M059J (cell line): ENCODE measurements at places on chromosomes 7 and 10.

GRCh38 chr10:45463244-45464116 is 89.5 kb downstream of the ALOX5 start:
- no peak for DNase-seq

DNA sequence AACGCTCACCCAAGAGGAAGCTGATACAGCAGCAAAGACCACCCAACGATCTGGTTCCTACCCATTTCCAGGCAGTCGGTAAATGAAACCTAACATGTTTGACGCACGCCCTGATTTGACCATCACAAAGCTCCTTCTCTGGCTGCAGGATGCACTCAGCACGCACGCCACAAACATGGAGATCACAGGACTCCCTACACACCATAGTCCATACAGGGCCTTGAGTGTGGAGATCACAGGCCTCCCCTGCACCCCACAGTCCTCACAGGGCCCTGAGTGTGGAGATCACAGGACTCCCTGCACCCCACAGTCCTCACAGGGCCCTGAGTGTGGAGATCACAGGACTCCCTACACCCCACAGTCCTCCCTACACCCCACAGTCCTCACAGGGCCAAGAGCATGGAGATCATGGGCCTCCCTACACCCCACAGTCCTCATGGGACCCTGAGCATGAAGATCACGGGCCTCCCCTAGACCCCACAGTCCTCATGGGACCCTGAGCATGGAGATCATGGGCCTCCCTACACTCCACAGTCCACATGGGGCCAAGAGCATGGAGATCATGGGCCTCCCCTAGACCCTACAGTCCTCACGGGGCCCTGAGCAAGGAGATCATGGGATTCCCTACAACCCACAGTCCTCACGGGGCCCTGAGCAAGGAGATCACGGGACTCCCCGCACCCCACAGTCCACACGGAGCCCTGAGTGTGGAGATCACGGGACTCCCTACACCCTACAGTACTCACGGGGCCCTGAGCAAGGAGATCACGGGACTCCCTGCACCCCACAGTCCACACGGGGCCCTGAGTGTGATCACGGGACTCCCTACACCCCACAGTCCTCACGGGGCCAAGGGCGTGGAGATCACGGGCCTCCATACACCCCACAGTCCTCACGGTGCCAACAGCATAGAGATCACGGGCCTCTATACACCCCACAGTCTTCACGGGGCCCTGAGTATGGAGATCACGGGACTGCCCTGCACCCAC is 409.2 kb downstream of the DNAJB6 start:
- no peak for DNase-seq

DNA sequence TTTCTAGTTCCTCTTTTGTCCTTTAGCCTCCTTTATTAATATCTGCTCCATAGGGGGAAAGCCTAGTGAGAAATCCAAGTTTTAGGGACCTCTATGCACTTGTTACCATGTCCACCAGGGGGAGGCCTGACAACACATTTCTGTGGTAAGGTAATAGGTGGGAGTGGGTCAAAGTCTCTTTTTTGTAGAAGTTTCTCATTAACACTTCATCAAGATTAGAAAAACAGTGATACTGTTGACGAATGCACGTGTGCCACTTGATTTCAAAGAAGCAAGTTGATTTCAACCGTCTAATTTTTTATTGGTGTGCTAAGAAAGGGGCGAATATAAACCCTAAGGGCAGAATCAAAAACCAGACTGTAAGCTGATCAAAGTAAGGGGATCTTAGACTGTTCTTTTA is 30.6 kb downstream of the CISD1 start:
- DNase-seq: peak; percentile 55

DNA sequence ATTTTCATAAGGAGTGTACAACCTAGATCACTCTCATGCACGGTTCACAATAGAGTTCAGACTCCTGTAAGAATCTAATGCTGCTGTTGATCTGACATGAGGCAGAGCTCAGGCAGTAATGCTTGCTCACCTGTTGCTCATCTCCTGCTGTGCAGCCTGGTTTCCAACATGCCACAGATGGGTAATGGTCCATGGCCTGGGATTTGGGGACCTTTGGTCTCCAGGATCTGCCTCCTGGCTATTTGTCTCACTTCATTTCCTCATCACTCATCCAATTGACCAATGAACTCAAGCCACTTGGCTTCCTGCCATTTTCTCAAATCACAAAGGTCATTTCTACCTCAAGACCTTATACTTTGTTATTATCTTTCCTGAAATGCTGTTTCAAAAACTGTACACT is 786.1 kb downstream of the ANKRD7 start:
- DNase-seq: no peak

GRCh38 chr10:118491055-118491454 is 104.4 kb downstream of the PRLHR start:
- no peak for DNase-seq
